Progenitor cell of endocrine pancreas (in vitro differentiated cells): ENCODE measurements at places on chromosomes 5 and 9.

DNA sequence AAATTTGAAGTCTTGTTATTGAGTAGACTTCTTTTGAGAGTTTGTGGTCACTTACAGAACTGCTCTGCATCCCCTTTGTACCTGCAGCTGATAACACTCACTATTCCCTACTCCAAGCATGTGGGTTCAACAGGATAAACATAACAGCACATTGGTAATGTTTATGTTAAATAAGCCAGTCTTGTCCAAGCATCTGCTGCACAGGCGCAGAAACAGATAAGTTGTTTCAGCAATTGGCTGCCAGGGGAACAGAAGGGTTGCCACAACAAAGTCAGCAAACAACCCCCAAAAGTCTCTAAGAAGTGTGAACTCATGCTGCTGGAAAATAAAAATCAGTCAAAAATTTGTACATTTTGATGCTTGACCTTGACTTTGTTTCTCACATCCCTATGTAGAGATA lies 174.6 kb downstream of the GDNF start:
- no peak for DNase-seq

GRCh38 chr9:130986356-130986965 lies 22.5 kb upstream of the LAMC3 start:
- no peak for DNase-seq

GRCh38 chr5:34007201-34007620 lies 639 bp downstream of the AMACR start:
- DNase-seq, result no peak

GRCh38 chr5:164652276-164652660 lies 1146.8 kb downstream of the MAT2B start:
- DNase-seq, result no peak

- no peak for DNase-seq
Measured at GRCh38 chr5:143665866-143666265, 146.1 kb upstream of the HMHB1 start.

GRCh38 chr5:23014825-23015224 lies 161.7 kb upstream of the CDH12 start:
- DNase-seq, result no peak

- DNase-seq, result no peak
Measured at GRCh38 chr9:530681-531080, 310.8 kb upstream of the DMRT1 start.

DNA sequence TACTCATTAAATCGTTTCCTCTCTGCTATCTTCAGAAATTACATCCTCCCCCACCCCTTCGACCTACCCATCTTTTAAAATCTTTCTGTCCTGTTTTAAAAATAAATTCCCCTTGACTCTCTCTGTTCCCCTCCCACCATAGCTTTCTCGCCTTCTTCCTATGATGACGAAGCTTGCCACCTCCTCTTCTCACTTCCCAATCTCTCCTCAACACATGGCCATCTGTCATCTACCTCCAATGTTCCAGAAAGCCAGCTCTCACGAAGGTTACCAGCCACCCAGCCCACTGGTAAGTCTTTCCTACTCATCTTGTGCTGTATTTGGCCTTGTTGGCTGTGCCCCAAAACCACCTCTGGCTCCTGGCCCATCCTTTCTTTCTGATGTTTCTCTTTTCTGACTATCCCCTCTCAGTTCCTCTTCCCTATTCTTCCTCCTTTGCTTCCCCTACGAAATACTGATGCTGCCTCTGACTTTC lies 346.3 kb downstream of the ENC1 start:
- no peak for DNase-seq

GRCh38 chr9:80449513-80449912 lies 877.7 kb downstream of the TLE4 start:
- DNase-seq, result no peak

DNA sequence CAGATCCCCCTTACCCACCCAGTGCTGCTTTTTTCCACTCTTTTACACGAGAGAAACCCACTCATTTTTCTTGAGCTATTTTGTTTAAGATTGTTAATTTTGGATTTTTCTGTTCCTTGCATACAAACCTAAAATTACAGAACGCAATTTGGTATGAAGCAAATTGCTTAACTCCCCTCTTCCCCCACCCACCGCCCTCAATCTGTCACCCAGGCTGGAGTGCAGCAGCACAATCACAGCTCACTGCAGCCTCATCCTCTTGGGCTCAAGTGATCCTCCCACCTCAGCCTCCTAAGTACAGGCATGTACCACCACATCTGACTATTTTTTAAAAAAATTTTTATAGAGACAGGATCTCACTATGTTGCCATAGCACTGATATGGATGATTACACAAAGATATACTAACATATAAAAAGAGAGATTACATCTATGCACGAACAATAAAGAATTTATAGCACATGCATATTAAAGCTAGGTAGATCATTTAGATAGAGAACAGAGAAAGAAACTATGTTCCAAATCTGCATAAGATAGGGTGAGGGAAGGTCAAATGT lies 203.6 kb downstream of the PIK3R1 start:
- no peak for DNase-seq

DNA sequence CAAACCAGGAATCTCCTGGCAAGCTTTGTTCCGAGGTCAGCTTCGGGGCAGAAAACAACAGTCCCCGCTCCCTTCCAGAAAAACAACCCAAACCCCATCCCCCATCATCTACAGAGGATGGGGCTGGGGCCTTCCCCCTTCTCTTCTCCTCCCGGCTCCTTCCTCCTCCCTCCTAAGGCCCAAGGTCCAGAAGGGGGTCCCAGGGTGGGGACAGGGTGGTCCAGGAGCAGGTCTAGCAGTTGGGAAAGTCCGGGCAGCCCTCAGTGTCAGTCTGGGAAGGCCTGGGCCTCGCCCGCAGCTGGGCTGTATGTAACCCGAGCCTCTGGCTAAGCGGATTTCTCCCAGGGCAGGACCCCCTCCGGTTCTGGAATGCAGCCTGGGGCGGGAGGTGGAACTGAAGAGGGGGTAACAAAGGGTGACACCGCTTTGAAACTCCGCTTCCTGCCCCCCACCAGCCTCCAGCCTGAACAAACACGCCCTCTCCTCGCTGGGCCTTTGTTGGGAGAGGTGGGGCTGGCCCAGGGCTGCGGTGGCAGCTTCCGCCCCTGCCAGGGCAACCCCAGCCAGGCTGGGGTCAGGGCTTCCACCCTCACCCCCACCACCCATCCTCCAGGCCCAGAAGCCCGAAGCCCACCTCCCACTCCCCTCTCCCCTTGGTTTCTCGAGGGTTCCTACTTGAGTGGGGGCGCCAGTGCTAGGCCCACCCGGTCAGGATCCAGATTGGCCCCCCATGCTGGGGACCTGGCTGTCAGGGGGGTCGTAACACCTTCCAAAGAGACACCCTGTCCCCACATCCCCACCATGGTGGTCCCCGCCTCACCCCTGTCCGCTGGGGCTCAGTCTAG lies 63.5 kb downstream of the C9orf50 start:
- DNase-seq, result peak; percentile 72

GRCh38 chr9:38000735-38001134 lies 68.3 kb downstream of the SHB start:
- no peak for DNase-seq

- DNase-seq, result no peak
Measured at GRCh38 chr9:125763394-125763801, 16.2 kb downstream of the PBX3 start.

GRCh38 chr9:93295031-93295430 lies 111.1 kb downstream of the WNK2 start:
- no peak for DNase-seq

DNA sequence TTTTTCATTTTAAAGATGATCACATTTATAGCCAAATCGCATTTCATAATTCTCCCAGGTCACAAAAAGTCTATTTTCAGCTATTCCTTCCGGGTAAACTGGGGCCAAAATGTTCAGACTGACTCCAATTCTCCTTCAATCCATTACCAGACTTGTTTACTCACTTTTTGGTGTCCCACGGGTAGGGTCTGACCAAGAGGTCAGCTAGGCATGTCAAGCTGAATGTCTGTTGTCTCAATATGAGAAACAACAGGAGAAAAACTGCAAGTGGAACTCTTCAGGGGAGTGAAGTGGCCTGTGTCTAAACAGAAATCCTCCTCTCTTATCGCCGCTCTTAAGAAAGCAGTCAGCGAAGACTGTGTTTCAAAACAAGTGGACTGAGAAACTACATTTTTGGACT lies 171.3 kb downstream of the APBA1 start:
- DNase-seq, result no peak

DNA sequence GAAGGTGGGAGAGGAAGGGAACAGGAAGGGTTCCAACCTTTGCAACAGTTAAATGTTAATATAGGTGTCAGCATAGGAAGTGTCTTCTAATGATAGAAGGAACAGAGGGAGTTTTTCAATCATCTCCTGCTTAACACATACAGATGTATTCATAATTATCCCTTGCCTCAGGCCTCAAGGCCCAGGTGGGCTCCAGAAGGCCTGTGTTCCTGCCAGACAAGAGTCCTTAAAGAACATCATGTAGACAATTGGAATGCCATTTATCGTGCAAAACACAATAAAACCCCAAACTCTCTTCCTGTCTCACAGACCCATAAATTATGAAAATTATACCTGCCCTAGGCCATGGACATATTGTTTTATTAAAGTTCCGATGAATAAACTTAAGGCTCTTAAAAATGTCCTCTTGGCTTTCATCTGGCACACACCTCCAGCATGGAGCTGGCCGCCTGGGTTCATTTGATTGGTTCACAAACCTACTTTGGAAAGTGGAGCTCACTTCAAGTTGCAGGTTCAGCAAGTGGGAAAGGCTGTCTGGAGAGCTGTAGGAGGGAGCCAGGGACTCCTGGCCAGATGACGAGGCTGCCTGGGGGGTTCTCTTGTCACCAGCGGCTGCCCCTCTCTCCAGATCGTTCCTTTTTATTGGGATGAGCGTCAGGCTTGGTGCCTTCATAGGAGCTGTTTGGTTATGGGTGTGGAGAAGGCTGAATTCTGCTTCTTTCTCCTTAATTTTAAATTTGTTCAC lies 17.5 kb downstream of the SPRY4 start:
- no peak for DNase-seq

- DNase-seq, result no peak
Measured at GRCh38 chr5:16315501-16315900, 135.9 kb upstream of the MARCHF11 start.

- no peak for DNase-seq
Measured at GRCh38 chr5:124343451-124343867, 403.0 kb downstream of the ZNF608 start.

- DNase-seq, result no peak
Measured at GRCh38 chr5:115774684-115775083, 41.8 kb downstream of the CDO1 start.

- no peak for DNase-seq
Measured at GRCh38 chr5:6117212-6117611, 261.1 kb downstream of the MED10 start.

DNA sequence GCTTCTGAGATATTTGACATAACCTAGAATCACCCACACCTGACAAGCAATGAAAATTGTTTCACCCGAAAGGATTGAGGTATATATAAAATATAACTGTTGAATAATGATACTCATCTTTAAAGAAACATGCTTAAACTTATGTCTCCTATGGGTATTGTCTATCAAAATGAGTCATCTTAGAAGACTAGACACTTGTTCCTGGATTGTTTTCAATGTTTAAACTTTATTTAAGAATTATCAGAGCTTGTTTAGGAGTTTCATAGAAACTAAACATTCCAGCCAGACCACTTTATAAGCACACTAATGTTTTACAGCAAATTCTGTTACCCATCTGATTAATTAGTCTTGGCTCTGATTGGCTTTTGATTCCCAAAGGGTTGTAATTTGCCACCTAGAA lies 19.6 kb downstream of the NFX1 start:
- DNase-seq, result no peak

- DNase-seq, result no peak
Measured at GRCh38 chr9:99515895-99516656, 294.0 kb downstream of the SEC61B start.

DNA sequence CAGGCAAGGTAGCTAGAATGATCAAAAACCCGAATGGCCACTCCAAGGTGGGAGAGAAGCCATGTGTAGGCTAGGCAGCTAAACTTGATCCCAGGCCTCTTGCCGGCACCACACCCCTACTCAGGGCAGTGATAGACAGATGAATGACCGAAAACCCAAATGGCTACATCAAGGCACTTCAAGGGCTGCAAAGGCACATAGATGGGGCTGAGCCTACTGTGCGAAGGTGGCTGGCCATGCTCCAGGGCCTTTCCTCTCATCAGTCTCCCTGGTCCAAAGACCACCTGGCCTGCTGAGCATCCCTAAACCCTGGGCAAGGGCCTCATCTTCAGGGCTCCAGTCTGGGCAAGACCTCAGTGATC lies 3.7 kb upstream of the TIFAB start:
- DNase-seq, result no peak

DNA sequence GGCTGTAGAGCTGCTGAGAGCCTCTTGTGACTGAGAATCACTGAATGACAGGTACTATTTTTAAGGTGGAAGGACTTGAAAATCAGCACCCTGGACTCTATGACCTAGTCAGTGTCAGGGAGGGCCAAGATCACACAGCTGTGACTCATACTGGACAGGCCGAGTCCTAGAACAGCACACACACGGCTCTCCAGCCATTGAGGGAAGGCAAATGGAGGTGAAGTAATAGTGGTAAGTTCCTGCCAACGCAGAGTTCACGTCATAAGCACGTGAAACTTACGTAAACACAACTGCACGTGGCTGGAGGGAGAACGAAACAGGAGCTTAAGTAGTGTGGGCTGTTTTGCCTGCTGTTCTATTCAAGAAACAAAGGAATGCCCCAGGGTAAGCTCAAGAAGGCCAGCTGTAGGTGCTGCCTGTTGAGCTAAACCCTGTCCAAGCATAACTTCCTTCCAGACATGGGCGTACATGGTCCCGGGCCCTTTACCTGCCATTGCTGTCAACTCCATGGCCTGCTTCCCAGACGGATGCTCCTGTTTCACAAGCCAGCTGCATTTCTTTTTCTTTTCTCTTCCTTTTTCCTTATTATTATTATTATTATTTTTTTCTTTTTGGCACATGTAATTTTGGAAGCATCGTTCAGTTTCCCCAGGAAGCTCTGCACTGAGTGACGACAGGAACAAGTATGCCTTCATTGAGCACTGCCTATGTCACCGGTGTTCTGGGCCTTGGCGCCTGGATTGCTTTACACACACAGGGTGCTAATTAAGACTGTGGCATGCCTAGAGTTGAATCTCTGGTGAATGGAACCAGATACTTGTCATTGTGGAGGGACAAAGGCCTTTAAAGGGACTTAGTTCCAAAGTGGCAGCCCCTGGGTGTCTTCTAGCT lies 10.2 kb upstream of the LCP2 start:
- no peak for DNase-seq

DNA sequence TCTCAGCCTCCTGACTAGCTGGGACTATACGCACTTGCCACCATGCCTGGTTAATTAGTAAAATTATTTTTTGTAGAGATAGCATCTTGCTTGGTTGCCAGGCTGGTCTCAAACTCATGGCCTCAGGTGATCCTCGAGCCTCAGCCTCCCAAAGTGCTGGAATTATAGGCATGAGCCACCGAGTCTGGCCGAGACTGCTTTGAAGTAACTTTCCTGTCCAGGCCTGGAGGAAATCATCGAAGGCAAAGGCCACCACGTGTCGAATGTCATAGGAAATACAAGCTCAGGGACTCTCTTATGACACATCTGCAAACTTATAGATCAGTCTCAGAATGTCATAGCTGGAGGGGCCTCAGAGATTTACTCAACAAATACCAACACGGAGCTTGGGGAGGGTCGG lies 25.1 kb downstream of the RAPGEF1 start:
- DNase-seq, result no peak

- peak; percentile 16 for DNase-seq
Measured at GRCh38 chr5:39714036-39714698, 289.4 kb upstream of the DAB2 start.
